Activated CD4-positive, alpha-beta memory T cell treated with anti-CD3 and anti-CD28 coated beads, Interleukin-2, amount 10 ng/mL, durations not matched to agents 7 days and 5 days (primary cell): ENCODE measurements at places on chromosomes 12 and 14. TPM values are rescaled to one million over a fixed set of nuclear protein-coding genes. Genes with fewer than 3 reads are reported as not detected.
A peak's percentile ranks its signal among the peaks of the same experiment; 100 is the strongest.

- H3K4me1 ChIP-seq, result no peaks in the 10 kb centered on the region
- H3K4me3 ChIP-seq, result no peak overlapping the region
- no peaks in the 10 kb centered on the region for H3K27me3 ChIP-seq
- H3K27ac ChIP-seq, result no peak overlapping the region
- no peaks in the 10 kb centered on the region for H3K36me3 ChIP-seq
- DNase-seq, result no peak
These were observed 78.7 kb downstream of the C12orf56 start for GRCh38 chr12:64311877-64312276.

DNA sequence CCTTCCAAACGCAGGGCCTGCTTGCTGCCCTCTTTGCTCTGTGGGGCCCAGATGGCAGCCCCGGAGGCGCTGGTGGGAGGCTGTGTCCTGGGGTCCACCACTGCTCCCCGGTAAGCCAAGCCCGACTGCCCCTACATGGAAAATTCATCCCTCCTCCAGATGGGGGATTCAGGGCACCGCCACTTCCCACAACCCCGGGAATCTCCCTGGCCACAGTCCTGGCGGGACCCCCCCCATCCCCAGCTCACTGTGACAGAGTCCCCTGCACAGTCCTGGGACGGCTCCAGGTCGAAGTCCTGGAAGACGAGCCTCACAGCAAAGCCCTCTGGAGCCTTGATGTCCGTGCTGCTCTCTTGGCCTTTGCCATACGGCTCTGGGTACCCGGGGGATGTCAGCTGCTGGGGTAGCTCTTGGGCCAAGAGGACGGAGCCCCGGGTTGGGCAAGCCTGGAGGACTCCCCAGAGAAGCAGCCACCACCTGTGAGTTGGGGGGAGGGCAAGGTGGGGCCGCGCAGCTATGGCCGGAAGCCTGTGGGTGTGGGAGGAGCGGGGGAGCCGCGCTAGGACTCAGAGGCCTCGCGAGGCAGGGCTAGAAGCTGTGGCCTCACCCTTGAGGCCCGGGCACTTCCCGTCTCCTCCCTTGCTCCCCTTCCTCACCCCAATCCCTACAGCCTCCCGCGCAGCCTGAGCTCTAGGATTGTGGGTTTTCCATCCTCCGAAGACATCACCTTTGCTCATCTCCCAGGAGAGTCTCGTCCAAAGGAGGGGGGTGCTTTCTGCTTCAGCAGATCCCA, 815 bp downstream of the C1RL start:
- H3K27ac ChIP-seq, result peak overlapping the region; percentile 94
- peak; percentile 87 for DNase-seq
- peaks cover 53% of the 10 kb centered on the region for H3K36me3 ChIP-seq
- H3K4me3 ChIP-seq, result peak overlapping the region; percentile 91

DNA sequence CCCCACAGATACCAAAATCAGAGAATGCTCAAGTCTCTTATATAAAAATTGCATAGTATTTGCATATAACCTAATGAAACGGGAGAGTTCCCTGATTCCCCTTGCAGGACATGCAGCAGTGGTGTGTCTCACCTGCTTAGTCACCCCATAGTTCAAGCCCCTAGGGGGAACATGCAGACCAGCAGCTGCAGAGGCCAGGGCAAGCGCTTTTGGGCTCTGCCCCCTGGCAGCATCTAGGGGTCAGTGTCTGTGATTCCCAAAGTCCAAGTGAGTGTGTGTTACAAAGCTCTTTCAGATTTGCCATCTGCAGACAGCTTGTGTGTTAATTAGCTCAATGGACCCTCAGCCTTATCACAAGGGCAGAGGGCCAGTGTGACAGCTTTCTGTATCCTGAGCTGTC, 110.1 kb downstream of the DNAI7 start:
- H3K27me3 ChIP-seq, result no peaks in the 10 kb centered on the region
- no peak overlapping the region for H3K4me3 ChIP-seq
- H3K27ac ChIP-seq, result no peak overlapping the region
- no peak for DNase-seq
- peaks cover 6% of the 10 kb centered on the region for H3K4me1 ChIP-seq

GRCh38 chr12:7709969-7710675, 1.1 kb upstream of the DPPA3 start:
- no peaks in the 10 kb centered on the region for H3K36me3 ChIP-seq
- H3K27ac ChIP-seq, result no peak overlapping the region
- no peak for DNase-seq
- H3K27me3 ChIP-seq, result no peaks in the 10 kb centered on the region

FAM90A1 gene
- total RNA-seq, result 0.20 TPM

KRT72 gene
- not detected for total RNA-seq
